ENCODE measurements at places on chromosomes 4 and X. TPM values are rescaled to one million over a fixed set of nuclear protein-coding genes. Genes with fewer than 3 reads are reported as not detected.

GRCh38 chr4:8152865-8153257 is 5.8 kb downstream of the ABLIM2 start:
- DNase-seq = no peak
- H3K36me3 ChIP-seq = no peaks in the 10 kb centered on the region
- no peaks in the 10 kb centered on the region for H3K27me3 ChIP-seq
- no peak overlapping the region for H3K4me3 ChIP-seq

DNA sequence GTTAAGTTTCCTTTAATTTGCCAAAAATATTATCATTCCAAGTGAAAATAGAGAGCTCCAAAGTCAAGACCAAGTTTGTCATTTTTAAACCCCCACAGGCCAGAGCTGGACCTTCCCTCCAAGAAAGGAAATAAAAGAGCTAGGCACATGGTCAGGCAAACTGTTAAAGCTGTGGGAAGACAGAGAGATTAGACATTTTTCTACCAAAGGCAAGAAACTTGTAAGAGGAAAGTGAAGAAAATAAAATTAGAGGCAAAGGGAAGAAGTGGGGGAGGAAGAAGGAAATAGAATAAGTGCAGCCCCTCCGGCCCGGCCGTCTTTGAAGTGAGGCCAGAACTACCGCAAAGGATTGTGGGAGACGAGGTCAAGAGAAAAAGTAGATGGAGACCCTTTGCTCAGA is 47.9 kb upstream of the HAND2 start:
- no peaks in the 10 kb centered on the region for H3K36me3 ChIP-seq
- no peaks in the 10 kb centered on the region for H3K4me1 ChIP-seq
- no peak overlapping the region for H3K4me3 ChIP-seq
- no peaks in the 10 kb centered on the region for H3K27me3 ChIP-seq

- DNase-seq = no peak
- no peak overlapping the region for H3K27ac ChIP-seq
- no peaks in the 10 kb centered on the region for H3K27me3 ChIP-seq
- no peaks in the 10 kb centered on the region for H3K36me3 ChIP-seq
- H3K4me3 ChIP-seq = no peak overlapping the region
Measured at GRCh38 chrX:82218361-82218760, 1016.5 kb downstream of the SH3BGRL start.

DNA sequence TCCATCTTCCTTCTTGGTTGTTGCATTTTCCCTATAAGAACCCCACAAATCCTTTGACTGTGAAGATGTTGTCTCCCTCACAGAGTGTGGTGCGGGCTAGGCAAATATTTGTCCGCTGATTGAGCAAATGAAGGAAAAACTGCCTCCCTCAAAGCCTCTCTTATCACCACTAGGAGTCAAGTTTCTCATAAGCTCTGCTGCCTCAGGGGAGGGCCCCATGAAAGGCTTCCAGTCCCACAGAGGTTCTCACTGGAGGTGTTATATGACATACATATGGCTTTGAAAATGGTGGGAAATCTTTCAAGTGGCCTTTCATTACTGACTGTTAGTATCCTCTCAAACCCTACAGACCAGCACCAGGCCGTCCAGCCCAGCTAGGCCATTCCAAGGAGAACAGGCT is 9.3 kb downstream of the VGLL1 start:
- no peaks in the 10 kb centered on the region for H3K27me3 ChIP-seq
- no peaks in the 10 kb centered on the region for H3K36me3 ChIP-seq
- H3K4me3 ChIP-seq = no peak overlapping the region
- H3K4me1 ChIP-seq = no peaks in the 10 kb centered on the region

PGAM4 gene
- not detected for total RNA-seq

DNA sequence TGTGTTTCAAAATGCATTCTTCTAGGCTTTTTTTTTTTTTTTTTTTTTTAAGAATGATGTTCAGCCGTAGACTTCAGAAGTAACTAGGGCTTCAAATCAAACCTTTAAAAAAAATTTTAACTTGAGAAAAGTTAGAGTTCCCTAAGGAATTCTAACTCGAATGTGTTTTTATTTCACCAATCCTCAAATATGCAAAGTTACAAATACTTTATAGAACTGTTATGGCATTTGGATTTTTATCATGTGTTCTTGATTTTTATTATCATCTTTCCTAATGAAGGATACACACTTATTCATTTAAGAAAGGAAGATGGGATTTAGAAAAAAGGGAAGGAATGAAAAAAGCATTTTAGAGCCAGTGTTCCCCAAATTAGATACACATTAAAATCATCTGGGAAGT is 200.6 kb upstream of the LDB2 start:
- no peak overlapping the region for H3K4me3 ChIP-seq
- H3K4me1 ChIP-seq = no peaks in the 10 kb centered on the region

DNA sequence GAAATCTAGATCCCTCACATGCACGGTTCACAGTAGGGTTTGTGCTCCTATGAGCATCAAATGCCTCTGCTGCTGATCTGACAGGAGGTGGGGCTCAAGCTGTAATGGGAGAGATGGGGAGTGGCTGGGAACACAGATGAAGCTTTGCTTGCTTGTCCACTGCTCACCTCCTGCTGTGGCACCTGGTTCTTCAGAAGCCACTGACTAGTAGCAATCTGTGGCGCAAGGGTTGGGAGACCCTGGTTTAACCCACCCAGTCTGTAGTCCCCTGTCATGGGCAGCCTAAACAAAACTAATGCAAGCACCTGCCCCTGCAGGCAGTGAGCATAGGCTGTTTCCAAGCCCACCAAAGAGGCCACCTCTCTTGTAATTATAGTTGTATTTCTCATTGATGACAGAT is 116.6 kb downstream of the SHOX start:
- DNase-seq = no peak
- no peaks in the 10 kb centered on the region for H3K36me3 ChIP-seq
- no peak overlapping the region for H3K27ac ChIP-seq
- H3K27me3 ChIP-seq = peaks cover 2% of the 10 kb centered on the region
- H3K4me3 ChIP-seq = no peak overlapping the region

TBC1D8B gene
- 12.1 TPM for total RNA-seq

NKX6-1 gene
- total RNA-seq = not detected

ZNF280C gene
- total RNA-seq = 2.3 TPM

CLDN2 gene
- total RNA-seq = 19.7 TPM

DNA sequence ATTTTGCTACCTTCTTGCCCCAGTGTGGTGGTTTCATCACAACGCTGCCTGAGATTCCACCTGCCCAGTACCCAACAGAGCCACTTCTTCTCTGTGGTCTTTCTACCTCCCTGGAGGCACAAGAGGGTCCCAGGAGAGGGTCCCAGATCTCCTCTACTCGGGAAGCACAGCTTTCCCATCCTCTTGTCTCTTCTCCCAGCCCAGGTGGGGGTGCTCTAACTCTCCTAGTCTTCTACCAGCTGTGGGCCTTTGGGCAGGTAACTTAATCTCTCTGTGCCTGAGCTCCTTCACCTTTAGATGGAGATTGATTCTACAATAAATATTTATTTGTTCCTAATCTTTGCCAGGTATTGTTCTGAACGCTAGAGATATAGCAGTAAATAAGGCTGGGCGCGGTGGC is 1.8 kb upstream of the HPGDS start:
- no peak for DNase-seq
- H3K27me3 ChIP-seq = no peaks in the 10 kb centered on the region
- H3K27ac ChIP-seq = no peak overlapping the region
- no peaks in the 10 kb centered on the region for H3K4me1 ChIP-seq
